ENCODE measurements at places on chromosomes 3 and 15. TPM values are rescaled to one million over a fixed set of nuclear protein-coding genes. Genes with fewer than 3 reads are reported as not detected.

Gene NUSAP1
- total RNA-seq = 106 TPM

Gene CELF6
- total RNA-seq = 0.68 TPM

DNA sequence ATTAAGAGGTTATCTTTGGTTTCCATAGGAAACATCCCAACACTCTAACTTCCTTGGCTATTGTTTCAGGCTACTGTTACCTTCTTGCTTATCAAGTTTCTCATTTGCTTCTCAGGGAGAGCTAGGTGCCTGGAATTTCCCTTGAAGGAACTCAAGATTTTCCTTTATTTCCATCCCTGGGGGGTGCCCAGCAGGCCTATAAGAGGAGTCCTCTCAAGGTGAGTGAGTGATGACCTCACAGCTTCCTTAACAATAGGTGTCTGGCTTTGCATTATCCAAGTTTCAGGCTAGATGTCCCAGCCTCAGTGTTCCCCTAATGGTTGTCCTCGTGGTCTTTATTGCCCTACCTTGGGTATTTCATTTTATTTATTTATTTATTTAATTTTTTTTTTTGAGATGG, 12.1 kb upstream of the CTSH start:
- H3K27ac ChIP-seq = no peak overlapping the region
- H3K4me1 ChIP-seq = no peaks in the 10 kb centered on the region
- H3K27me3 ChIP-seq = no peaks in the 10 kb centered on the region
- no peaks in the 10 kb centered on the region for H3K36me3 ChIP-seq

DNA sequence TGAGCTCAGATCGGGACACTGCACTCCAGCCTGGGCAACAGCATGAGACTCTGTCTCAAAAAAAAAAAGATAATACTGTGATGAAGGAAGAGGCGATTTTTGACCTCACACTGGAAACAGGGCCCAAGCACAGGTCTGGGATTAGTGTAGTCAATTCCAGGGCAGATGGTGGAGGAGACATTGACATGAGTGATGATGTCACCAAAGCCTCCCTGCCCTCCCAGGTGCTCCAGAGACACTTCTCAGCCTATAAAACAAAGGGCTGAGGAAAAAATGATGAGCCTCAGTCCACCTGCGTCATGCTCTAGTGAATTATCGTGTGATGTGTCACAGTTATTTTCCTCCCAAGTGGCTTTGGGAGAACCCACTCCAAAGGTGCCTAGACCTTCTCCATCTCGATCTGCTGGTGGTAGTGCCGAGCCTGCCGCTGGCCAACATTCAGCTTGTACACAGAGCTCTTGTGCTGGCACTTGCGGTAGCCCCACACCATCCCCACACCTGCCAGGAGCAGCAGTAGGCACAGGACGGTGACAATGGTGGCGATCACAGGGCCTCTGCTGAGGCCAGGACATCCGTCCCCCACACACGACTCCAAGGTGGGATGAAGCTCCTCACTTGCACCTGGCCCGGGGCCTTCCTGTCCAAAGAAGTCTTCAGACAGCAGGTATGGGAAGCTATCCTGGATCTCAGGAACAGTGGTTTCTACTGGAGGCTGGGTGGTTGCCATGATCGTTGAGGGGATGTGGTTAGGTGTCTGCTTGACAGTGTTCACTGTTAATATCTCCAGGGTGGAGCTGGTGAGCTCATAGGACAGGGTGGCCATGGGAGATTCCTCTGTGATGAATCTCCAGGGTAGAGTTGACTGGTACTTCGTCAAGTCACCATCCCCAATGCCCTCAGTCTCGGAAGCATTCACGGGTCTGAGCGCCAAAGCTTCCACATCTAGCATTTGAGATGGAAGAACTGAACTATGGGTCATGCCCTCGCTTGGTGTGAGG, 38.8 kb downstream of the CRTAP start:
- no peaks in the 10 kb centered on the region for H3K27me3 ChIP-seq
- no peak for DNase-seq
- no peak overlapping the region for H3K4me3 ChIP-seq

GRCh38 chr15:50028326-50028725, 90.7 kb downstream of the ATP8B4 start:
- no peak overlapping the region for H3K27ac ChIP-seq
- H3K4me1 ChIP-seq = no peaks in the 10 kb centered on the region
- H3K4me3 ChIP-seq = no peak overlapping the region
- DNase-seq = no peak
- no peaks in the 10 kb centered on the region for H3K27me3 ChIP-seq
- H3K36me3 ChIP-seq = no peaks in the 10 kb centered on the region

All from CD8-positive, alpha-beta memory T cell (primary cell).